ENCODE measurements at places on chromosomes 3 and 15.

DNA sequence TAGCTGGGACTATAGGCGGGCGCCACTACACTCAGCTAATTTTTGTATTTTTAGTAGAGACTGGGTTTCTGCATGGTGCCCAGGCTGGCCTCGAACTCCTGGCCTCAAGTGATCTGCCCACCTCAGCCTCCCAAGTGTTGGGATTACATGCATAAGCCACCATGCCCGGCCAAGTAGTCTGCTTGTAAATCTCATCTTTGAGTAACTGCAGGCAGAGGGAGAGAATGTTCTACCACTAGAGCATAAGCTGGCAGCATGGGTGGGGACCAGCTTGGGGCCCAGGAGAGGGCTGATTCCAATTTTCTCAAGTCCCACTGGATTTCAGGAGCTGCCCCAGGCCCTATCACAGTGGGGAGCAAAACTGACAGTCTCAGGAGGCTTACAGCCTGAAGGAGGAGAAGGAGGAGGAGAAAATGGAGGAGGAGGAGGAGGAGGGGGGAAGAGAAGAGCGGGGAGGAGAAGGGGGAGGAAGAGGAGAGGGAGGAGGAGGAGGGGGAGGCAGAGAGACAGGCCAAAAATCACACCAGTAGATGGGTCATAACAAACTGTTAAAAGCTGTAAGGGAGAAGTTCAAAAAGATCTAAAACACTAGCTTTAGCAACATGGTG is 229.1 kb upstream of the IGF1R start:
- DNase-seq: no peak

GRCh38 chr3:45781841-45782240 is 14.5 kb downstream of the SLC6A20 start:
- peak; percentile 46 for DNase-seq

GRCh38 chr3:155233213-155233612 is 60.3 kb downstream of the STRIT1 start:
- DNase-seq: peak; percentile 90

GRCh38 chr3:152589644-152590043 is 245.3 kb upstream of the P2RY1 start:
- DNase-seq: no peak
